ENCODE measurements at places on chromosomes 6 and 20. TPM values are rescaled to one million over a fixed set of nuclear protein-coding genes. Genes with fewer than 3 reads are reported as not detected.

DNA sequence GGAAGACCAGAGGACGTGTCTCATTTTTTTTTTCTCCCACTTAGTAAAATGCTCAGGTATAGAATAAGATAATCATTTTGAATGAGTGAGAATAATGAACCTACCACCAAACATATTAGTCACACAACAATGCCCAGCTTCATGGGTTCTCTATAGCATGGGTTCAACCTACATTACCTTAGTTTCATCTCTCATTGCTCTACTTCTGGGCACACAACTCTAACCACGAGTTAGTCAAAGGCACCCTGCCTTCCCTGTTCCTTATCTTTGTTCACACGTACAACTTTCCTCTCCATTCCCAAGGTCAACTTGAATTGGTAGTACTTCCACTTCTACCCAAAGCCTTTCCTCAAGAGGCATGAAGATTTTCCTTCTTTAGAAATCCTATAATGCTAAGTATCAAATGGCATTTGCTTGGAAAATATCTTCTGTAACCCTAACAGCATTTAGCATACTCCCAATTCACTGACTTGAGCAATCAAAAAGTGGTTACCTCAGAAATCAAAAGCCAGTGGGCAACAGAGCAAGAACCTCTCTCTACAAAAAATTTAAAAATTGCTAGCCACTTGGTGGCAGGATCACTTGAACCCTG lies 20.9 kb downstream of the DEK start:
- H3K36me3 ChIP-seq, result no peaks in the 10 kb centered on the region
- no peak overlapping the region for H3K4me3 ChIP-seq
- H3K4me1 ChIP-seq, result no peaks in the 10 kb centered on the region
- DNase-seq, result no peak

DNA sequence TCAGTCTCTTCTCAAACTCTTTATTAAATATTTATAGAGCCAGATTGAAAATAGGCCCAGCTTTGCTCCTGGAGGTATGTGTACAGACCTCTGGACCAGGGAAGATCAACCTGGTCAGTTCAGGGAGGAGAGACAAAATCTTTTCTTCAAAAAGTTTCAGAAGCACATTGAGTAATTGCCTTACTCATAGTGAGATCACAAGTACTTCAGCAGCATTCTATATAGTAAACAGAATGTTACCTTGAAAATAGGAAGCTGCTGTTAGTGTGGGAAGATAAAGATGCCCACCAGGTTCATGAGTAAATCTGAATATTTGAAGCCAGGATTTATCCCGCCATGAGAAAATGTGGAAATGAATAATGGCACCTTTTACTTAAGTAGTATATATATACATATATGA lies 665.9 kb upstream of the CITED2 start:
- H3K4me1 ChIP-seq, result peaks cover 1% of the 10 kb centered on the region
- no peak for DNase-seq
- H3K27ac ChIP-seq, result no peak overlapping the region
- no peak overlapping the region for H3K4me3 ChIP-seq

DNA sequence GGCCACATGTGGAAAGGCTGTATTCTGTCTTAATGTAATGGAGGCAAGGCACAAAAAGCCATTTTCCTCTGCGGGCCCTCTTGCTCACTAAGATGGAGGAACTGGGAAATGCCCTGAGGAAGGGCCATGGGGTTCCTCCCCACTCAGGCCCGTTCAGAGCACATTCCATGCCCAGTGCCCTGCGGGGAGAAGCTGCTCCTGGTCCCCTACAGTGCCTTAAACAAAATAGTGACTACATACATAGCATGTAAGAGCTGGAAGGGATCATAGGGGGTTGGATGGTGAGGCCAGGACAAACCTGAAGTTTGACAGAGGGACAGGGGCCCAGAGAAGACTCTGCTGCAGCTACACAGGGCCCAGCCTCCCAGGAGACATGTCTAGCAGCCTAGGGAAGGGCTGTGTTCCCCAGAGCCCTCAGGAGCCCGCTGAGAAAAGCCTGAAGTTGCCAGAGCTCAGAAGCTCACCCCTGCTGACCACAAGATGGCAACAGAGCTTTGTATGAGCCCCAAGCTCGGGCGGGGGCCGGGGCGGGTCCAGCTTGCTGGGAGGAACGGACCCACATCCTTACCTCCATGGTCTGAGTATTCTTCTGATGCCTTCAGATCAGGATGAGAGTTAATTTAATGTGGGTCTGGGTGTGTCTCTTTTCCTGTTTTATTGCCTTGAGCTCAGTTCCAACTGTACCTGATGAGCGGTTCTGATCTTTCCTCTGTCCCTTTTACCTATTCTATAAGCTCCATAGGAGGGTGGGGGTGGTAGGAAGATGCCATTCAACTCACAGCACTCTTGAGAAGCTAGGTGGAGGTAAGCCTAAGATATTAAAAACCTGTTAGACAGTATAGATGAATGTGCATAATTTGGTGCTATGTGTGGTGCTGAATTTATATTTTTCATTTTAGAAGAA lies 242.9 kb downstream of the CDC5L start:
- peak; percentile 31 for DNase-seq
- no peak overlapping the region for H3K4me3 ChIP-seq
- no peak overlapping the region for H3K27ac ChIP-seq
- no peaks in the 10 kb centered on the region for H3K36me3 ChIP-seq
- no peaks in the 10 kb centered on the region for H3K4me1 ChIP-seq

GRCh38 chr6:38270367-38270766 lies 369.4 kb downstream of the BTBD9 start:
- H3K27me3 ChIP-seq, result peaks cover 3% of the 10 kb centered on the region
- no peak overlapping the region for H3K27ac ChIP-seq
- no peaks in the 10 kb centered on the region for H3K36me3 ChIP-seq
- H3K4me1 ChIP-seq, result no peaks in the 10 kb centered on the region

DNA sequence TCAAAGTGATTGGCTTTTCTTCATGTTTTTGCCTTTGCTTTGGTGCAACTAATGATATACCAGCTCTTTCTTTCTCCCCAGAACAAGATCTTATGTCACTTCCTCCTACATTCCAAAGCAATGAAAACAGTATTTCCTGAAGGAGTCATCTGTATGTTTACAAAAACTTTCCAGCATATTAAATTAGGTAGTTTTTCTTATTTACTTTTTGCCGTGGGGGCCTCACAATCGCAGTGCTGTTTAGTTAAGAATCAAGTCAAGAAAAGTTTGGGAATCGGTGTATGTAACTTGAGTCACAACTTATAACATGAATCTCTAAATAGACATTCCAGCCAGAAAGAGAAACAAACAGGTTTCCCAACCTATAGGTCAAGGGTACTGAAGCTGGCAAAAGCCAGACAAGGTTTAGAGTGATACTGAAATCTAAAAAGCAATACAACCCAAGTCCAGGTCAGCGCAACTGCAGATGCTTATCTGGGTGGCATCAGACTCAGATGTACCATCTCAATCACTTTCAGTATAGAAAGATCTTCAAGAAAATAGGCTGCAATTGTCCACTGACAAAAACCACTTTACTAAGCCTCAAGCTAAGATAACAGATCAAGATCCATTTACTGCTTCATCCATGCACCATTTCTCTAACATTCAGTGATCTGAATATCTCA lies 63.6 kb downstream of the IPCEF1 start:
- peaks cover 9% of the 10 kb centered on the region for H3K4me1 ChIP-seq
- H3K4me3 ChIP-seq, result no peak overlapping the region
- H3K36me3 ChIP-seq, result no peaks in the 10 kb centered on the region
- no peaks in the 10 kb centered on the region for H3K27me3 ChIP-seq
- DNase-seq, result no peak

GRCh38 chr6:131781687-131782086 lies 26.1 kb upstream of the ENPP1 start:
- H3K27ac ChIP-seq, result no peak overlapping the region
- no peak overlapping the region for H3K4me3 ChIP-seq
- no peaks in the 10 kb centered on the region for H3K36me3 ChIP-seq
- no peak for DNase-seq

- H3K27me3 ChIP-seq, result no peaks in the 10 kb centered on the region
- H3K36me3 ChIP-seq, result no peaks in the 10 kb centered on the region
- peaks cover 1% of the 10 kb centered on the region for H3K4me1 ChIP-seq
- no peak overlapping the region for H3K4me3 ChIP-seq
- no peak overlapping the region for H3K27ac ChIP-seq
- DNase-seq, result no peak
Measured at GRCh38 chr6:11645016-11645415, 107.5 kb downstream of the TMEM170B start.

DNA sequence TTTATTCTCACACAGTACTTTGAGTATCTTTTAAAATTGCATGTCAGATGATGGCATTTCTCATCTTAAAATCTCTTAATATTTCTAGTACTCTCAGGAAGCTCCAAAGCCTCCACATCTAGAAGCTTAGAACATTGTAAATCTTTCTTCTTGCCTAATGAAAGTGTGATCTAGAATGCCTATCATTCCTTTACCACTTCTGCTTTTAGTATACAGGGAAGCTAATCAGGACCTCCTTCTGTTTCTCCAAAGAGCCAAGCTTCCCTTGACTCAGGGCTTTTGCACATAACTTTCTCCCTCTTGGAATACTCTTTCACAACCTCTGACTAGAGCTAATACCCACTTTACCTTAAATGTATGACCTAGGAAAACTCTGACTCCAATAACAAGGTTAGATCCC lies 7.5 kb upstream of the ELOVL4 start:
- no peak overlapping the region for H3K4me3 ChIP-seq
- no peak for DNase-seq
- no peaks in the 10 kb centered on the region for H3K4me1 ChIP-seq
- H3K27ac ChIP-seq, result no peak overlapping the region
- no peaks in the 10 kb centered on the region for H3K27me3 ChIP-seq

Gene SOD2
- total RNA-seq, result 189 TPM

- no peak overlapping the region for H3K4me3 ChIP-seq
- no peak for DNase-seq
- no peaks in the 10 kb centered on the region for H3K36me3 ChIP-seq
- no peaks in the 10 kb centered on the region for H3K27me3 ChIP-seq
Measured at GRCh38 chr6:112330071-112330878, 16.9 kb upstream of the RFPL4B start.

Gene TEAD3
- total RNA-seq, result 35.6 TPM

GRCh38 chr20:19889011-19889953 lies 127.9 kb upstream of the NAA20 start:
- peak overlapping the region; percentile 74 for H3K27ac ChIP-seq
- peak overlapping the region; percentile 17 for H3K4me3 ChIP-seq
- H3K36me3 ChIP-seq, result no peaks in the 10 kb centered on the region
- no peaks in the 10 kb centered on the region for H3K27me3 ChIP-seq

DNA sequence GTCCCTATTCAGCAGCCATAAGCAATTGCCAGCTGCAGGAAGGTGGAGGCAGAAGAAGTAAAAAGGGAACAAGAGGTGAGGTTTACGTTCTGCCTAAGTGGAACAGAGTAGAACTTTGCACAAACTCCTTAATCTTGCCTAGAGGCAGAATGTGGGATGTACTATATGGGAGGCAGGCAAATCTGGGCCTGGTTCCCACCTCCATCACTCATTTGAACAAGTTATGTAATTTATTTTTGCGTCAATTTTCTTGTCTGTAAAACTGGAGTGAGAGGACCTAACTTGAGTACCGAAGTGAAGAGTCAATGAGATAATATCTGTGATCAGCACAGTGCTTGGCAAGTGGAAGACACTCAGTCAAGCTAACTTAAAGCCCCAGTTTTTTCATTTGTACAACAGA lies 2.0 kb upstream of the TPBG start:
- no peaks in the 10 kb centered on the region for H3K27me3 ChIP-seq
- H3K27ac ChIP-seq, result no peak overlapping the region
- no peak overlapping the region for H3K4me3 ChIP-seq
- no peak for DNase-seq
- peaks cover 3% of the 10 kb centered on the region for H3K4me1 ChIP-seq

Gene PARD6B
- total RNA-seq, result 9.1 TPM

DNA sequence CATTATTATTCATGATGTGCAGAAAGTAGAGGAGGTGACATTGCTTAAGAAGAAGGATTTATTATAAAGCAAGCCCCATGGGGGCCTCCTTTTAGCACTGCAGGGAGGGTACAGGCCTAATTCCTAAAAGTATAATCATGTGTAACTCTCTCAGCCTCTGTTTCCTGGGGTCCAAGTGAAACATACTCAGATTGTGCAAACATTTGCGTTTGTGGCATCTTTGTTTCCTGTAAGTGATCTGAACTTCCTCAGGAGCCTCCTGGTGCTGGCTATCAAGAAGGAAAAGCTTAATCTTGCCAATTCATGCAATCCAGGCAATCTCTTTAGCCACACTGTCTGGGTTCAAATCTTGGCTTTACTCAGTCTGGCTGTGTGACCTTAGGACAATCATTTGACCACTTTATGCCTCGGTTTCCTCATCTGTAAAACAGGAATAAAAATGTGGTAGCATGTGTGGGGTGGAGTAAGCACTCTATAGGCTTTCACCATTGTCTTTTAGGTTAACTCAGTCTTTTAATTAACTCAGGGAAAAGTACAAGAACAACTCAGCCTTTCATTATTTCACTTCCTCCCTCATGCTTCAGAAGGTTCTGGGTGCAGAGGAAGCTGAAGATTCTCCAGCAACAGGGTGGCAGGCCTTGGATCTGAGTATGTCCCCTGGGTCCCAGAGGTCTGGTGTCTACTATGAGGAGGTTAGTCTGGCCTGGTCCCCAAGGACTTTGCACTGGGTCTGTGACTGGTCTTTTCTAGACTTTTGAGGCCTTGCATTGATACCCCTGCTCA lies 831 bp upstream of the SIRPB2 start:
- DNase-seq, result no peak
- no peaks in the 10 kb centered on the region for H3K36me3 ChIP-seq
- H3K27ac ChIP-seq, result no peak overlapping the region
- no peaks in the 10 kb centered on the region for H3K4me1 ChIP-seq
- no peak overlapping the region for H3K4me3 ChIP-seq
- H3K27me3 ChIP-seq, result no peaks in the 10 kb centered on the region

DNA sequence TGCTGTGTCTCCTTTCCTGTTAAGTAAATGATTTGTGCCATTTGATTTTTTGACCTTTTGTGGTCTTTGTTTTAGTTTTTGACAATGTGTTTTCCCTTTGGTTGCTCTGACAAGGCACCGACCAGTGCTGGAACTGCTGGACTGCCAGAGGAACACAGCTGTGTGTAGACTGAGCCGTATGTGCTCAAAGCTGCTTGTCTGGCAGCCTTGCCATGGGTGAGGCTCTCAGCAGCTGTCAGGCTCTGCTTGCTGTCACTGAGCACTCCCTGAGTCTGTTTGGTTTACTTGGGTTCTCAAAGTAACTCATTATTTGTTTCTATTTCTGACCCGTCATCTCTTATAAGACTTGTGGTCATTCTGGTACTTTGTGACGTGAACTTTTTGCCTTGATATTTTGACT lies 15.1 kb upstream of the SNRPB start:
- no peaks in the 10 kb centered on the region for H3K27me3 ChIP-seq
- H3K4me3 ChIP-seq, result no peak overlapping the region
- no peak overlapping the region for H3K27ac ChIP-seq
- no peak for DNase-seq

- no peaks in the 10 kb centered on the region for H3K4me1 ChIP-seq
- no peak for DNase-seq
- H3K36me3 ChIP-seq, result no peaks in the 10 kb centered on the region
- no peaks in the 10 kb centered on the region for H3K27me3 ChIP-seq
- H3K27ac ChIP-seq, result no peak overlapping the region
- H3K4me3 ChIP-seq, result no peak overlapping the region
Measured at GRCh38 chr6:63882208-63882607, 246.6 kb downstream of the PHF3 start.
